Cortex of kidney (tissue), 1 donor: ENCODE measurements at places on chromosomes 7 and 10.

DNA sequence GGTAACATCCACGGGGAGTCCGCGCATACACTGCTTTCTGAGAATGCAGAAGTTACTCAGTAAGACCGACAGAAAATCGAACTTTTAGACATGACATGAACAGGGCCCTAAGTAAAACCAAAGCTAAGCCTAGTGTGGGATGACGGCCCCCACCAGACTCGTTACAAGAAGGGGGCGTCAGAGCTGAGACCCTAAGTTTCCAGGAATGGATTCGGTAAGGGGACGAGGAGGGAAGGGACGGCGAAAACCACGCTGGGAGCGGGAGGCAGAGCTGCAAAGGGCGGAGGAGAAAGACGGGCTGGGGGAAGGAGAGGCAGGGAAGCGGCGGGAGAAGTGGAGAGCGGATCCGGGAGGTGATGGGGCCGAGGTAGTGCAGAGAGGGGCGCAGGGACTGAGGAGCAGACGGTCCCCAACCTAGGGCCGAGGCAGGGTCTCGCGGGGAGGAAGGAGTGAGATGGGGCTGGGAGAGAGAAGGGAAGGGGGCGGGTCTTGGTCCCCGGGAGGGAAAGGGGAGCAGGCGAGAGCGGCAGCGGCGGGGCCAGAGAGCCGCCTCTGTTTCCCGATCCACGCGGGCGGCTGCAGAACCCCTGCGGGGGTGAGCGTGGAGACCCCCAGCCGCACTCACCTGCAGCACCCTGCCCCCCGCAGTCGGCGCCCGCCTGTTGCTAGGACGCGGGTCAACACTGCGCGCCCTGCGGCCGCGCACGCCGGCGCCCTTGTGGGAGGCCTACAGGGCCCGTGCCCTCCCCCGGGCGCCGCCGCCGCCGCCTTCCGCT lies 513 bp downstream of the ODAD2 start:
- DNase-seq: no peak

GRCh38 chr7:132388688-132389087 lies 187.6 kb downstream of the PLXNA4 start:
- DNase-seq: no peak

DNA sequence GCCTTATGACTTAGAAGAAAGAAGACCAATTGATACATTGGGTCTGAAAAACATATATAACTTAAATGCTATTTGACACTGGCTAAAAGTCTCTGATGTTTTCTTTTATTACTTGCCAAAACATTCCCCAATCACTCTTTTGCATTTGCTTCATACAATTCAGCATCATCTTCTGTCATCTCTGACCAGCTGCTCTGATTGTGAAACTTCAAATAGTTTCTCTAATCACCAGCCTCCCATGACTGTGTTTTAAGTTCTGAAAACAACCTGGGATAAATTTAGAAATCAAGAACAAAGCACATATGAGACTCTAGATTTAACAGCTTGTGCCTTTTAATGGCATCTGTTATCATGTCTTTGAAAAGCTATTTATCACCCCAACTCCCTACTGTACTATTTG lies 208.4 kb upstream of the KCND2 start:
- DNase-seq: no peak

GRCh38 chr7:23966941-23967340 lies 256.9 kb downstream of the STK31 start:
- no peak for DNase-seq

DNA sequence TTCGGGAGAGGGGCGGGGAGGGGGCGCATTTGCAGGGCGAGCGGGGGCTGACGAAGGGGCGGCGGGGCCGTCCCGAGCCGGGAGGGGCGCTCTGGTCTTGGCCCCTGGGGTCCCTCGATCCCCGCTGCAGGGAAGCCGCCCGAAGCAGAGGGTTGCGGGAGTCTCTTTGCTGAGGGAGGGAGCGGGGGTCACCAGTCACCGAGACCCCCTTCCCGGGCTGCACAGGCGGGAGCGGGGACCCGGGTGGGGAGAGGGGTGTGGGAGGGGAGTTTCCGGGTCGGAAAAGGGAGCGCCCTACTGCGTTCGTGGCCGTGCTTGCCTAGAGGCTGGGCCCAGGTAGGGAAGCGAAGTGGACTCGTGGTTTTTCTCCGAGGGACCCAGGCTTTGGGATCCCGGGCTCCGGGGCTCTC lies 422 bp downstream of the AP1S1 start:
- DNase-seq: no peak

- no peak for DNase-seq
Observed at GRCh38 chr10:34121781-34122622, 693.1 kb downstream of the PARD3 start.

GRCh38 chr7:32293833-32294232 lies 196.3 kb downstream of the LSM5 start:
- no peak for DNase-seq

DNA sequence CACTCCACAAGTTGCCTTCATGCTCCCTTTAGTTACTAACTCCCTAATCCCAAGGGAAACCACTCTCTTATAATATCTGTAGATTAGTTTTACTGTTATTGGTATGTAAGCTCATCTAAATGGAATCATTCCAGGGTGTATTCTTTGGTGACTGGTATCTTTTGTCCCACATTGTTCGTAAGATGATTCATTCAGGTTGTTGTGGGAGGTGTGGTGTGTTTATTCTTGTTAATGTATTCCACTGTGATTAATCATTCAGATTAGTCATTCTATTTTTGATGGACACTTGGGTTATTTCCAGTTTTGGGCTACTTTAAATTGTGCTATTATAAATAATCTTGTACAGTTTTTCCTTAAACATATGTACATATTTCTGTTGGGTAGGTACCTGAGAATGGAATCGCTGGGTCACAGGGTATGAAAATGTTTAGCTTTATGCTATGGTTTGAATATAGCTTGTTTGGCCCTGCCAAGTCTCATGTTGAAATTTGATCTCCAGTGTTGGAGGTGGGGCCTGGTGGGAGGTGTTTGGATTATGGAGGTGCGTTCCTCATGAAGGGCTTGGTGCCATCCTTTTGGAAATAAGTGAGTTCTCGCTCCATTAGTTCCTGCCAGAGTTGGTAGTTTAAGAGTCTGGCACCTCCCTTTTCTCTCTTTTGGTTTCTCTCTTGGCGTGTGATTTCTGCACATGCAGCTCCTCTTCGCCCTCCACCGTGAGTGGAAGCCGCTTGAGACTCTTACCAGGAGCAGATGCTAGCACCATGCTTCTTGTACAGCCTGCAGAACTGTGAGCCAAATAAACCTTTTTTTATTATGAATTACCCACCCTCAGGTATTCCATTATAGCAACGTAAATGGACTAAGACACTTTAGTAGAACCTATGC lies 13.8 kb downstream of the BTRC start:
- DNase-seq: no peak

DNA sequence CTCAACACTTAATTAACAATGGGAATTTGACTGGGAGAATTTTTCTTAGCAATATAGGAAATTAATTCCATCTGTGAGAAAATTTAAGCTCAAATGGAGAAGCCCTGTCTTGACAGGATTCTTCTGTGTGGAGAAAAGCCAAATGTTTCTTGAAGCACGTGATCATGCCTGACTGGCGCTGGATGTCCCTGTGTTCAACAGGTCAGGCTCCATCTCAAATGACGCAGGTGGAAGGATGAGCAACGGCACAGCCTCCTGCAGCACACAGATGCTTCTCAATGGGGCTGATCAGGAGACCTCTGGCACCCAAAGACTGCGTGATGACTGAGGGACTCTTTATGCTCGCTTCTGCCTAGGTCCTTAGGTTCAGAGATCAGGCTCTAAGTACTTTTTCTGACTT lies 143.8 kb downstream of the RSU1 start:
- DNase-seq: no peak

DNA sequence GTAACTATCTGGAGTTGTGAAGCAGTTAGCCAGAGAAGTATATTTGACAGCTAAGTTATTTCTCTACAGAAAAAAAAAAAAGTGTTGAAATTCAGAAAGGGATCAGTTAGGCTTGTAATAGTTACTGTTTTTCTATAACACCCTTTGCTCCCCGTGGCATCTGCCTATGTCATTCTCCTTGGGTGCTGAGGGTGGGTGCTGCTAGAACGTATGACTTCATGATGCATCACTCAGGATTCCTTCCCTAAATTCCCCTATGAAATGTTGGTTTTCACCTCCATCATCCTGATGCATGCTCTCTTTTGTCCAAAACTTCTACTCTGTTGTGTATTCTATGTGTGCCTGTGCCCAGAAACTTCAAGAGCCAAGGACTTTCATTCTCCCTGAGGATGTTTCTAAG lies 536.4 kb downstream of the GRM8 start:
- DNase-seq: no peak

DNA sequence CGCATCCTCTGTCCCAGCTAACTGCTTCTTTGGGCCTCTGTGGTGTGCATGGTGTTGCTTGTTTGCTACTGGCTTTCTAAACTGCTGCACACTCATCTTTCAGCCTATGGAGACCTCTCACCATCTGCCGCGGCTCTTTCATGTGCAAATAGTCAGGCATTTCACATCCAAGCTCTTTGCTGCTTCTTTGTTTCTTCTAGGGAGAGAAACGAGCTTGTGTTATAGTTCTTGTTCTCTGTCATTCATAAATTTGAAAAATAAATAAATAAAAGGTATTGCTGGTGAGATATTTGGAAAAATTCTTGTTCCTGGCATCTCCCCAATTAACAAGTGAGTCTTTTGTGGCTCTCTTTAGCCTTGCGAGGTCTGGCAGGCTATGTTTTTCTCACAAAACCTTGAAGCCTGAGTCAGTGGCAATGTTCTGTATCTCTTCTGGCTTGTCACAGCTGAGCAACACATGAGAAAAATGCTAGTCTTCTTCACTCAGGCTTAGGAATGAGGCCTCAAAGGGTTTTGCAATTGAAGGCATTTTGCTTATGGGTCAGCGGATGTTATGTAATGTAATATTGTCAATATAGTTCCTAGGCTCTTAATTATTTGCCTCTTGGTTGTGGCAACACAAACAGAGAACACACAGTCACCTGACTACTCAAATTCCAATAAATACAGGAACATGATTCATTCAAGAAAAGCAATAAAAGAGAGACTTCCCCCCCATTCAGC lies 274.0 kb downstream of the FRMD4A start:
- DNase-seq: no peak

GRCh38 chr7:81926-82756 lies 110.2 kb upstream of the FAM20C start:
- DNase-seq: no peak

DNA sequence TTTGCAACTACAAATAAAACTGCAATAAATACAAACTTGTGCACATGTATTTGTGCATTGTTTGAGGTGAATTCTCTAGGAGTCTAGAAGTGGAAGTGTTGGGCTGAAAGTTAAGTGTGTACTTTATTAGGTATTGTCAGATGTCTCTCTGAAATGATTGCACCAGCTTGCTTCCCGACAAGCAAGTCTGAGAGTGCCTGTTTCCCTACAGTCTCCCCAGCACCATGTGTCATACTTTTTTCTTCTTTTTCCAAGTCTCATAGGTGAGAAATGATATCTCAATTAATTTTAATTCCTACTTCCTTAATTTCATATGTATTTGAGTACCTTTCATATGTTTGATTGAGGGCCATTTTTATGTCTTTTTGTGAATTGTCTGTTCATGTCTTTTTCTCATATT lies 336.2 kb downstream of the PAXIP1 start:
- DNase-seq: no peak

DNA sequence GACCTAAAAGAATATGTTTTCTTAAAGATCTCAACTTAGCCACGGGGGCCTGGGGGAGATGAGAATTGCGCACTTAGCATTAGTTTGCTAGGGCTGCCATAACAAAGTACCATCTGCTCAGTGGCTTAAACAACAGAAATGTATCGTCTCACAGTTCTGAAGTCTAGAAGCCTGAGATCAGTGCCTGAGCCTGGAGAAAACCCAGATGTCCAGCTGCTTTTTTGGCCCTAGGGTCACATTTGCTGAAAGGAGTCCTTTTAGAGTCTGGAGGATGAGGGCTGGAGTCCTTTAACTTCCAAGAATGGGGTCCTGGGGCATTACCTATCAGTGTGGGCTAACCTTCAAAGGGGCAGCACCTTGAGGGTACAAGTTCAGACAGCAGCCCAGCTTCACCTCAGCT lies 48.2 kb downstream of the SMURF1 start:
- DNase-seq: no peak

DNA sequence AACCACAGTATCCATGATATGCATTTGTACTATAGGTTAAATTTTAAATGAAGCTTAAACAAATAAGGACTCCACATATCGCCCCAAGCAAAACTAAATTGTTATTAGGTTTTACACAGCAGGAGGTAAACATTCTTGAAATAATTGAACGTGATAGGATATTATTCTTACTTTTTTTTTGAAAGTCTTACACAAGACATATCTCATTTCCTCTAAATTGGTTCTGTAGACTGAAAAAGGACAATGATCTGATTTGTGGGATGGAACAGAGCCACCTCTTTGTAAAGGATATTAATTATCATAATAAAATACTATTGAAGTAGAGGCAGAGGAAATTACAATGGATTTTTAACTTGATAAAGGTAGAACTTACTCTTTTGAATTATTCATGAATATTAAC lies 155.1 kb upstream of the SEMA3D start:
- no peak for DNase-seq
